ENCODE measurements at places on chromosomes 2 and 18.
A peak's percentile ranks its signal among the peaks of the same experiment; 100 is the strongest.

GRCh38 chr18:30134020-30134419, 908.5 kb downstream of the DSC3 start:
- H3K36me3 ChIP-seq = no peaks in the 10 kb centered on the region
- H3K27me3 ChIP-seq = no peaks in the 10 kb centered on the region
- H3K4me1 ChIP-seq = no peaks in the 10 kb centered on the region
- no peak overlapping the region for H3K4me3 ChIP-seq
- H3K27ac ChIP-seq = no peak overlapping the region
- no peak for DNase-seq

DNA sequence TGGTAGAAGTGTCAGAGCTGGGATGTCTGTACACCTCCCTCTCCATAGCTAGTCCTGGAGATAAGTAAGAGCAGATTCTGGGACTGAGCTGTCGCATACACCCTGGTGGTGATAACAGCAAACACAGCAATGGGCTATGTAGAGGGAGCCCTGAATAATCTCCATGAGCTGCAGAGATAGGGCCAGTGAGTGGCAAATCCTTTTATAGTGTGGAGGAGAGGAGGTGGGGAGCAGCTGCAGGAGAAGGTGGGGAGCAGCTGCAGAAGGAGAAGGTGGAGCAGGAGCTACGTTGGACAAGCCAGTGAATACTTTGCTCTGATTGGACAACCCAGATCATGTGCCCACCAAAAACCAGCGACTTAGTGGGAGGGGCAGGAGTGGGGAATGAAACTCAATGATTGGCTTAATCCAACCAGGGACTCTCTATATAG, 85.5 kb downstream of the TMEM247 start:
- no peak for DNase-seq
- peaks cover 9% of the 10 kb centered on the region for H3K4me1 ChIP-seq
- H3K36me3 ChIP-seq = no peaks in the 10 kb centered on the region
- H3K27me3 ChIP-seq = no peaks in the 10 kb centered on the region
- H3K4me3 ChIP-seq = no peak overlapping the region

GRCh38 chr2:45583977-45584376, 27.1 kb downstream of the SRBD1 start:
- H3K36me3 ChIP-seq = no peaks in the 10 kb centered on the region
- no peak for DNase-seq
- no peaks in the 10 kb centered on the region for H3K27me3 ChIP-seq
- no peaks in the 10 kb centered on the region for H3K4me1 ChIP-seq
- no peak overlapping the region for H3K4me3 ChIP-seq

- H3K27ac ChIP-seq = no peak overlapping the region
- H3K4me3 ChIP-seq = no peak overlapping the region
- no peaks in the 10 kb centered on the region for H3K4me1 ChIP-seq
- no peak for DNase-seq
- no peaks in the 10 kb centered on the region for H3K36me3 ChIP-seq
- H3K27me3 ChIP-seq = no peaks in the 10 kb centered on the region
Measured at GRCh38 chr2:145593991-145594614, 1074.2 kb upstream of the ZEB2 start.

GRCh38 chr2:218622606-218623365, 15.1 kb downstream of the PLCD4 start:
- no peaks in the 10 kb centered on the region for H3K4me1 ChIP-seq
- H3K4me3 ChIP-seq = no peak overlapping the region
- peaks cover 5% of the 10 kb centered on the region for H3K27me3 ChIP-seq
- DNase-seq = no peak
- H3K36me3 ChIP-seq = no peaks in the 10 kb centered on the region
- no peak overlapping the region for H3K27ac ChIP-seq

DNA sequence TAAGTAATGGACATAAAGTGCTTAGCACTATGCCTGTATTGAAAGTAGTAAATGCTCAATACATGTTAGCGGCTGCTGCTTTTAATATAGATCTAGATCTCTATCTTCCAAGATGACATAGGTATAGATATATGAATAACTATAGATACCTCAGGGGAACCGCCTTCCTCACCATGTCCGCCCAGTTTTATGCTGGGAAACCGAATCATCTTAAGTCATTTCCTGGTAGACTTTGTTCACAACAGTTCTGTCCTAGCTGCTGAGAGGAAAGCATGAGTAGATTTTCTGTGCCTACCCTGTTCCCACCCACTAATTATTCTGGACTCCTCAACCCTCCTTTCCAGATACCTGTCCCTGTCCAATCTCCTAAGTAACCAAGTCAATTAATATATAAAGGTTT, 21.6 kb upstream of the ITM2C start:
- no peak overlapping the region for H3K4me3 ChIP-seq
- peaks cover 7% of the 10 kb centered on the region for H3K4me1 ChIP-seq
- no peaks in the 10 kb centered on the region for H3K36me3 ChIP-seq
- H3K27me3 ChIP-seq = no peaks in the 10 kb centered on the region
- DNase-seq = no peak

- H3K4me3 ChIP-seq = no peak overlapping the region
- H3K36me3 ChIP-seq = no peaks in the 10 kb centered on the region
- no peaks in the 10 kb centered on the region for H3K4me1 ChIP-seq
- DNase-seq = no peak
- no peaks in the 10 kb centered on the region for H3K27me3 ChIP-seq
- no peak overlapping the region for H3K27ac ChIP-seq
Measured at GRCh38 chr18:71503222-71503621, 1040.9 kb downstream of the CBLN2 start.

GRCh38 chr2:172438741-172439508, 11.5 kb downstream of the ITGA6 start:
- DNase-seq = no peak
- H3K36me3 ChIP-seq = no peaks in the 10 kb centered on the region

GRCh38 chr2:208172125-208172524, 8.7 kb upstream of the CRYGA start:
- H3K4me1 ChIP-seq = no peaks in the 10 kb centered on the region
- no peak for DNase-seq
- no peak overlapping the region for H3K27ac ChIP-seq
- H3K36me3 ChIP-seq = no peaks in the 10 kb centered on the region

DNA sequence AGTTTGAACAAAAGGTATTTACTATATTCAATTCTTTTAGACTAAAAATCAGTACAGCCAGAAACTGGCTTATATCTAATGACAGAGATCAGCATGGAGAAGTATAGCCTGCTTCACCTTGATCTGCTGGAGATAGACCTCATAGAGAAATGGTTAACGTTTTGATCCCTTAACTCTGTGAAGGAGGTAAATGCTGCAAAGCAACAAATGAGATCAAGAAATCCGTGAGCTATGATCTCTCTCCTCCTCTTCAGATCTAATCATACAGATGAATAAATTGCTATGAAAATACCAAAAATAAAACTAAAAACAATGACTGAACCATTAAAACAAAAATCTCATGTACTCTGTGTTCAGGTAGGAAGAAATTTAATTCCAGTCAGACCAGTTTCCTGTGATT, 42.8 kb downstream of the KLHL14 start:
- no peaks in the 10 kb centered on the region for H3K27me3 ChIP-seq
- no peak overlapping the region for H3K4me3 ChIP-seq
- no peaks in the 10 kb centered on the region for H3K4me1 ChIP-seq
- no peaks in the 10 kb centered on the region for H3K36me3 ChIP-seq

GRCh38 chr2:562391-563364, 114.5 kb downstream of the TMEM18 start:
- H3K36me3 ChIP-seq = no peaks in the 10 kb centered on the region
- no peak overlapping the region for H3K27ac ChIP-seq
- peaks cover 38% of the 10 kb centered on the region for H3K27me3 ChIP-seq
- no peak overlapping the region for H3K4me3 ChIP-seq

- peaks cover 21% of the 10 kb centered on the region for H3K4me1 ChIP-seq
- no peak overlapping the region for H3K27ac ChIP-seq
- peak overlapping the region; percentile 80 for H3K4me3 ChIP-seq
Measured at GRCh38 chr2:46299365-46300263, 2.4 kb downstream of the EPAS1 start.

- H3K4me1 ChIP-seq = no peaks in the 10 kb centered on the region
- H3K4me3 ChIP-seq = no peak overlapping the region
- no peaks in the 10 kb centered on the region for H3K36me3 ChIP-seq
- H3K27me3 ChIP-seq = peaks cover 12% of the 10 kb centered on the region
Measured at GRCh38 chr2:151976945-151977353, 121.9 kb downstream of the CACNB4 start.

DNA sequence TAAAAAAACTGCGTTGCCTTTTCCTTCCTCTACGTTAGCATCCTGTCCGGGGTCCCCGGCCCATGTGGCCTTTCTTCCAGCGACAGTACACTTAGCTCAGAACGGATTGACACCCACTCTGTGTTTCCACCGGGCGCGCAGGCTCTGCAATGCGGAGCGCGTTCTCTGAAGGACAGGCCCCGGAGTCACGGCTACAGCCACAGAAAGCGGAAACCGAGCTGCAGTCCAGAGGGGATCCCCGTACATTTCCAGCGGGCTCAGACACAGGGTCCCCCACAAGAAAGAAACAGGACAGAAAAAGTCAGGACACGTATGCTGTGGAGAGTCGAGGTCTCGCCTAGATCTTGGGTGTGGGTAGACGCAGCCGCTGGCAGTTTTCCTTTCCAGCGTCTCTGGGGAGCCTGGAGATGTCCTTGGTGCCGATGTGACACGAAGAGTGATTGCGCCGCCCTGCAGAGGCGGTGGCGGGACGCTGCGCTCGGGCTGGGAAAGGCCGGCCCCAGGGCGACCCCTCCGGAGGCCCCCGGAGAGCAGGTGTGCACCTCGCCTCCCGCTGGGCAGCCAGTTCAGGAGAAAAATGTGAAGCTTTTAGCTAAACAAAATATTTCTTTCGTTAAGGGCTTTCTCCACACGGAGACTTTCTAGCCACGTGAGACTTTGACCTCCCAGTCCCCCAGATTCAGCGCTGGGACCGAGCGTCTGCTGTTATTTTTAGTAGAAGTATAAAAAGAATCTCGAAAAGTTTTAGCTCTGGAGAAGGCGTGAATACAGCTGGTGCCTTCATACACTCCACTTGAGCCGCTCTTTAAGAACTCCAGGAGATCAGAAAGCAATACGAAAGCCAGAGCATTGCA, 1.3 kb upstream of the ACKR3 start:
- H3K27ac ChIP-seq = no peak overlapping the region
- peak; percentile 8 for DNase-seq

GRCh38 chr2:9222239-9222892, 15.8 kb downstream of the ASAP2 start:
- peaks cover 15% of the 10 kb centered on the region for H3K27me3 ChIP-seq
- no peak for DNase-seq
- H3K27ac ChIP-seq = no peak overlapping the region
- no peaks in the 10 kb centered on the region for H3K36me3 ChIP-seq
- no peaks in the 10 kb centered on the region for H3K4me1 ChIP-seq

DNA sequence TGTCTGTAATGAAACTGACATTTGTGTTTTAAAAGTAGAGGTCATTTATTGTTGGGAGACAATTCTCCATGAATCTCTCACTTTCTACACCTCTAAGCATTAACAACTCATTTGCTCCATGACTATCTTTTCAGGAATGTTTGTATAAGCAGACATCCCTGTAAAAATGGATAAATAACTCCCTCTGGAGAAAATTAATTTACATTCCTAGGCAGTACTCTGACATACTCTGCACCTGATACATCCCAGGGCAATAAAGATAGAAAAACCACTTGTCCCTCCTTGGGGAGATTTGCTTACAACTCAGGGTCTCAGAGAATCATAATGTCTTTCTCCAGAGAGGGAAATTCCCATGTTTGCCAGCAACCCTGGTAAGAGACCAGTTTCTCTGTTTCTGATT, 1037.7 kb upstream of the SLC39A10 start:
- H3K36me3 ChIP-seq = no peaks in the 10 kb centered on the region
- no peaks in the 10 kb centered on the region for H3K27me3 ChIP-seq
- H3K27ac ChIP-seq = no peak overlapping the region
- H3K4me3 ChIP-seq = no peak overlapping the region
- no peak for DNase-seq

- H3K27me3 ChIP-seq = no peaks in the 10 kb centered on the region
- H3K36me3 ChIP-seq = peaks cover 18% of the 10 kb centered on the region
- no peak overlapping the region for H3K4me3 ChIP-seq
- H3K4me1 ChIP-seq = no peaks in the 10 kb centered on the region
Measured at GRCh38 chr2:8767324-8767723, 70.1 kb downstream of the KIDINS220 start.

GRCh38 chr2:43131890-43132682, 94.3 kb downstream of the ZFP36L2 start:
- H3K4me3 ChIP-seq = peak overlapping the region; percentile 46
- H3K27ac ChIP-seq = peak overlapping the region; percentile 92
- DNase-seq = no peak
- H3K36me3 ChIP-seq = no peaks in the 10 kb centered on the region

DNA sequence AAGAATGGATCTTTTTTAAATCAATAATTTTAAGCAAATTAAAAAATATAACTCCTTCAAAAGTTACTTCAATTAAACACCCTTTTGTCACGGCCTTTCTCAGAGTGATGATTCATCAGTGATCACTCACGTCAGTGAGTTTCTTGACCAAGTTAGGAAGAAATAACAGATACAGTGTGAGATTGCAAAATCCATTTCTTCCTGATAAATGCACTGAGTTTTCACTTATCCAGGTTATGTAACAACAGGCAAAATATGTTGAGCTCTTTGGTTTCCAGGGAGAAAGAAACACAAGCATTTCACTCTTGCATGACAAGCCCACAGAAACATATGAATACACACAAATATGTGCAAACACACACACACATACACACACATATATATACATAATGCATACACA, 195.9 kb upstream of the CYRIA start:
- H3K27me3 ChIP-seq = no peaks in the 10 kb centered on the region
- H3K4me3 ChIP-seq = no peak overlapping the region
- DNase-seq = no peak
- H3K27ac ChIP-seq = no peak overlapping the region
- no peaks in the 10 kb centered on the region for H3K4me1 ChIP-seq

GRCh38 chr2:122186761-122187222, 431.3 kb downstream of the TSN start:
- no peaks in the 10 kb centered on the region for H3K36me3 ChIP-seq
- no peak overlapping the region for H3K4me3 ChIP-seq
- H3K4me1 ChIP-seq = no peaks in the 10 kb centered on the region
- DNase-seq = no peak
- H3K27me3 ChIP-seq = peaks cover 10% of the 10 kb centered on the region

- peak overlapping the region; percentile 59 for H3K4me3 ChIP-seq
- no peaks in the 10 kb centered on the region for H3K36me3 ChIP-seq
- peak; percentile 4 for DNase-seq
- H3K27ac ChIP-seq = no peak overlapping the region
Measured at GRCh38 chr2:20447437-20448245, 767 bp downstream of the RHOB start.

GRCh38 chr18:23189099-23189498, 53.8 kb downstream of the CABLES1 start:
- DNase-seq = no peak
- H3K4me1 ChIP-seq = peaks cover 6% of the 10 kb centered on the region
- no peak overlapping the region for H3K27ac ChIP-seq

GRCh38 chr2:240178564-240178963, 38.1 kb upstream of the OTOS start:
- DNase-seq = no peak
- no peaks in the 10 kb centered on the region for H3K36me3 ChIP-seq
- no peak overlapping the region for H3K27ac ChIP-seq
- H3K4me3 ChIP-seq = no peak overlapping the region
- peaks cover 42% of the 10 kb centered on the region for H3K27me3 ChIP-seq

GRCh38 chr18:68121308-68121707, 593.6 kb downstream of the TMX3 start:
- no peak overlapping the region for H3K27ac ChIP-seq
- no peaks in the 10 kb centered on the region for H3K27me3 ChIP-seq
- no peak overlapping the region for H3K4me3 ChIP-seq
- H3K36me3 ChIP-seq = no peaks in the 10 kb centered on the region
- DNase-seq = no peak
- H3K4me1 ChIP-seq = no peaks in the 10 kb centered on the region

All from T-cell (primary cell).